ENCODE measurements at places on chromosomes 4 and X.

DNA sequence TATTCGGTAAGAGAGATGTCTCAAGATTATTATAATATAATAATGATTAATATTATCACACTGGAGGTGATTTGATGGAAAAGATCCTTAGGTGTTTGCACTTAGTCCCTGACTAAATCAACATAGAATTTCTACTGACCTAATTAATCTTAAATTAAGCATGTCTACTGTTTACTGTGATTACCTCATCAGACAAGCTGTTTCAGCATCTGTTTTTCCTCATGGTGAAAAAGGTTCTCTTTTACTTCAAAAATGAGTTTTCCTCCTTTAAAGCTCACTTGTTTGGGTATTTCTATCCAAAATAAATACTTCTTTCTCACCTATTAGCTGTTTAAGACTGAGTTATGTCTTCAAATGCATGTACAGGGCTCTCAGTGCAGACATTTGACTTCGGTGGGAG lies 407.8 kb downstream of the NKX6-1 start:
- no peak for DNase-seq

- no peak for DNase-seq
These were observed 8.7 kb downstream of the PDE6B start for GRCh38 chr4:633976-634598.

DNA sequence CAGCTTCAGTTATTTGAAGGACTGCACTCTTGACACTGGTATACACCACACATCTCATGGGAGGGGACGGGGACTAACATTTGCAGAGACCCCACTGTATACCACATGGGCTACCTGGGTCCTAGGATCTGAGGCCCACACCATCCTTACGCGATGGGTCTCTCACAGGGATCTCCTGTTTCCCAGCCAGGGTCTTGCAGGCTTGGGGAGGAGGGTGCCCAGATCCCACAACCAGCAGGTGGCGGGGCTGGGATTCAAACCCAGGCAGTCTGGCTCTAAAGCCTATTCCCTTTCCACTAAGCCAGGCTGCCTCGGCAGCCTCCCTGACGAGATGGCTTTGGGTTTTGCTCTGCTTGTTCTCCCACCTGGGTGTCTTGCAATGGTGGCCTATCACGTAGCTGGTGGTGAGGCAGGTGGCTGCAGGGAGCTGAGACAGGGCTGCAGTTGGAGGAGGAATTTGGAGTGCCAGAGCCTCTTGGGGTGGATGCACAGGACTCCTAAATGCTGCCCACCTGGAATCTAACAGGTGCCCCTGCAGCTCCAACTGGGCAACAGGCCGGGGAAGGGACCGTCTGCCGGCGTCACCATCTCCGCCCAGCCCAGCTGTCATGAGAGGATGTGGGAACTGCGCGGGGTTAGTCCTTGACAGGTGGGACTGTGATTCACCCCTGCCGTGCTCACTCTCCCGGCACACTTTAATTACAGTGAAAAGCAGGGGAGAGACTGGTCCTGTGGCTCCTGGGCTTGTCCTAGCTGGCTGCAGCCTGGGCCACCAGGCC lies 110.7 kb downstream of the PSAPL1 start:
- no peak for DNase-seq

- DNase-seq: no peak
These were observed 134.3 kb downstream of the MID1IP1 start for GRCh38 chrX:38935561-38935960.

- DNase-seq: no peak
These were observed 135.4 kb downstream of the CRLF2 start for GRCh38 chrX:1076871-1077651.

DNA sequence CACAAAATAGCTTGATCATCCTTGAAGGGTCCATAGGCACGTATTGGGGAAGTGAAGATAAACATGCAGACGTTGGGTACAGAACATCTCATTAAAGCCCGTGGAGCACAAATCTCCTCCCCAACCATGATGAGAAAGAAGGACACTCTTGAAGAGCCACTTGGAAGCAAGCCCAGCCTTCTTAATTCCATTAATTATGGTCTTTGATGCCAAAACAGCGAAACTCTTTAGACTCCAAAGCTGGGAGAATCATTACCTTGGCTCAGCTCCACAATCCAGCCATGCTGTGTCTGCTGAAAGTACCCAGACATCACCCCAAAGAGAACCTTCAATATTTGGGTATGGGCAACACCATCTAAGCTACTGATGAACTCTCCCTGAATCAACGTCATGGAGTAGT lies 169.0 kb upstream of the MBNL3 start:
- DNase-seq: no peak
